IMR-90 (cell line): ENCODE measurements at places on chromosomes 4 and X. TPM values are rescaled to one million over a fixed set of nuclear protein-coding genes. Genes with fewer than 3 reads are reported as not detected.

Gene STAG2
- total RNA-seq: 71.2 and 94.4 TPM in 2 replicates

Gene SMPX
- not detected in 2 replicates for total RNA-seq

Gene SULT1E1
- total RNA-seq: not detected in 2 replicates

Gene LUZP4
- not detected in 2 replicates for total RNA-seq

Gene HSD17B13
- total RNA-seq: under 0.01 TPM in 1 of 2 replicates, not detected in the other

Gene CHRDL1
- total RNA-seq: 0.28 and 0.36 TPM in 2 replicates

Gene PRR32
- total RNA-seq: not detected in 2 replicates

Gene HOPX
- total RNA-seq: 1.3 and 1.7 TPM in 2 replicates

Gene BMPR1B
- total RNA-seq: 0.90 and 1.1 TPM in 2 replicates

Gene FRMD7
- total RNA-seq: not detected in 2 replicates

Gene PCSK1N
- not detected in 2 replicates for total RNA-seq

Gene CCSER1
- total RNA-seq: not detected in 2 replicates

Gene NCAPG
- total RNA-seq: 26.7 and 41.7 TPM in 2 replicates

Gene ZDHHC15
- total RNA-seq: not detected in 2 replicates

Gene SPANXA2
- total RNA-seq: not detected in 2 replicates

Gene DCHS2
- total RNA-seq: not detected in 2 replicates

Gene VSIG4
- not detected in 2 replicates for total RNA-seq

Gene MAGEA8
- total RNA-seq: not detected in 2 replicates

Gene FGG
- total RNA-seq: not detected in 2 replicates

Gene VEGFD
- total RNA-seq: under 0.01 and 0.18 TPM in 2 replicates
